ENCODE measurements at places on chromosomes 2 and 18.

DNA sequence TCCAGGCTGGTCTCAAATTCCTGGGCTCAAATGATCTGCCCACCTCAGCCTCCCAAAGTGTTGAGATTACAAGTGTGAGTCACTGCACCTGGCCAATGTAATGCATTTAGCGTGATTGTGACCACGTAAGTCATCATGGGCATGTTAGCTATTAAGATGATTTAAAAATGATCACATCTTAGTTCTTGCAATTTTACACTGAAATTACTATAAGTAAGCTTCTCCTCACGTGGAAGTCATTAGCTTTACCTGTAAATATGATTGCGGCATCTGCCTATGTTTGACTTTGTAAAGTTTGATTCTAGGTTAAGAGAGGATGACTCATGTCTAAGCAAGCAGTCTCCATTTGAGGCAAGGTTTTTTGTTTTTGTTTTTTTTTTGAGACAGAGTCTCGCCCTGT lies 85.5 kb downstream of the PMAIP1 start:
- no peak for DNase-seq

DNA sequence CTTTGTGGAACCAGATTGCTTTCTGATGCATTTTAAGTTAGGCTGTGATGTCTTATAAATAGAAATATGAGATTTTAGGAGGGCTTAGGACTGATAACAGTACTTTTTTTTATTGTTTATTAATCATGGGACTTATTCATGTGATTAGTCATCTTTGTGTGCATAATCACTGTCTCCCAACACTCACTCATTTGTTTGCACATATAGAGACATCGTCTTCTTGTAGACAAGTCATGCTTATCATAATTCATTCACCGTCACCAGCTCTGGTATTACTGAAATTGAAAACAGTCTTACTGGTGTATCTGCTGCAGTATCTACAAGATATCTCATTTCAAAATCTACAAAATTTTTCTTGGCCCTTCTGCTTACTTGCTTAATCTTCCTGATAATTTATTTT lies 45.8 kb downstream of the WDR7 start:
- DNase-seq, result no peak

DNA sequence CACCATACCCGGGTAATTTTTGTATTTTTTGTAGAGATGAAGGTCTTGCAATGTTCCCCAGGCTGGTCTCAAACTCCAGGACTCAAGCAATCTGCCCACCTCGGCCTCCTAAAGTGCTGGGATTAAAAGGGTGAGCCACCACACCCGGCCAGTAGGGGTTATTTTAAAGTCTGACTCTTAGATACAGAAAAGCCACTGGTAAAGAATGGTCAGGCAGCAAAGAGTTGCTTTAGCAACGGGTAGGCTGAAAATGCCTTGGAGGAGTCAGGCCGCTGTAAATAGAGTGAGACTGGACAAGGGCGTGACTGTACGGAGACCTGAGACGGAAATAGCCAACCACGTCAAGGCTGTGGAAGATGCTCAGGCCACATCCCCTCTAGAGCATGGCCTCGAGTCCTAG lies 54.2 kb downstream of the ACKR3 start:
- no peak for DNase-seq

DNA sequence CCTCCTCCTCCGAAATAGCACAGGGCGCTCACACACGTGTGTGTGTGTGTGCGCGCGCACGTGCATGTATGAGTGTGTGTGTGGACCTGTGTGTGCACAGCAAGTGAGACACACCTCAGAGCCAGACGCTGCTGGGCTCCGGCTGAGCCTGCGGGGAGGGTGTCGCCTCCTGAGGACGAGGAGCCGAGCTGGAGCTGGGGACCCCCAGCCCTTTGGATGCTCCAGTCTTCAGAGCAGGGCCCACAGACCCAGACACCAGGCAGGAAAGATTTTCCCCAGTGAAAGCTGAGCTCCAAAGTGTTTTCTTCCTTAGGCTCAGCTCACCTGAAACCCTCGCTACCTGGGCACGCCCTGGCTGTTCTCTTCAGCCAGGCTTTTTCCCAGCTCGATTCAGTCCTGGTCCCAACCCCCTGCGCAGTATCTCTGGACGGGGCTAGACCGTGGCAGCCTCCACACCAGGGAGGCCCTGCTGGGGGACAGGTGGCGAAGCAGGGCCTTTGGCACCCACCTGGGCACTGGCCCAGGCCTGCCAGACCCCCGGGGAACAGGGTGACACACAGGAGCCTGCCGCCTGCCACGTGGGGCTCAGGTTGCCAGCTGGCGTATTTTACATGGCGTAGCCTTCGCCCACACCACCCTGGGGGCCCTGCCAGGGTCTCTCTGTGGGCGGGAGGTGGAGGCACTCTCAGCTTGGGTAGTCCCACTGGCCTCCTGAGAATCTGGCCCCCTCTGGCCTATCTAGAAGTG lies 36.2 kb downstream of the PDIA6 start:
- DNase-seq, result no peak

GRCh38 chr2:2582998-2583545 lies 252.0 kb upstream of the MYT1L start:
- no peak for DNase-seq

GRCh38 chr2:31384351-31384750 lies 30.2 kb downstream of the XDH start:
- no peak for DNase-seq

- no peak for DNase-seq
These were observed 378.7 kb downstream of the RBM43 start for GRCh38 chr2:150882751-150883612.

- DNase-seq, result no peak
These were observed 65.4 kb downstream of the EIF2AK3 start for GRCh38 chr2:88561646-88562388.

DNA sequence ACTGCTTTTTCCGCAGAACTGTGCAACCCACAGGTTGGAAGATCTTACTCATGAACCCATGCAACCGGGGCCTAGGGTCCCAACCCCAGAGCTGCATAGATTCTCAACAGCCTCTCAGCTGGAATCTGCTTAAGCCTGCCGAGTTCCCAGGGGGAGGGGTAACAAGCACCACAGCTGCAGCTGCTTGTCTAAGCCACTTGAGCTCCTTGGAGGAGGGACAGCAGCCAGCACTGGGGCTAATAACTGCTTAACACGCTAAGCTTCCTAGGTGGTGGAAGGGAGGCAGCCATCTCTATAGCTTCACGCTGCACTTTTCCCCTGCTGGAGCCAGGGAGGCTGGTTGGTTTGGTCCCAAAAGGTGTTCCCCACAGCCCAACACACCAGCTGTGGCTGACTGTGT lies 311.6 kb downstream of the DSC3 start:
- no peak for DNase-seq

DNA sequence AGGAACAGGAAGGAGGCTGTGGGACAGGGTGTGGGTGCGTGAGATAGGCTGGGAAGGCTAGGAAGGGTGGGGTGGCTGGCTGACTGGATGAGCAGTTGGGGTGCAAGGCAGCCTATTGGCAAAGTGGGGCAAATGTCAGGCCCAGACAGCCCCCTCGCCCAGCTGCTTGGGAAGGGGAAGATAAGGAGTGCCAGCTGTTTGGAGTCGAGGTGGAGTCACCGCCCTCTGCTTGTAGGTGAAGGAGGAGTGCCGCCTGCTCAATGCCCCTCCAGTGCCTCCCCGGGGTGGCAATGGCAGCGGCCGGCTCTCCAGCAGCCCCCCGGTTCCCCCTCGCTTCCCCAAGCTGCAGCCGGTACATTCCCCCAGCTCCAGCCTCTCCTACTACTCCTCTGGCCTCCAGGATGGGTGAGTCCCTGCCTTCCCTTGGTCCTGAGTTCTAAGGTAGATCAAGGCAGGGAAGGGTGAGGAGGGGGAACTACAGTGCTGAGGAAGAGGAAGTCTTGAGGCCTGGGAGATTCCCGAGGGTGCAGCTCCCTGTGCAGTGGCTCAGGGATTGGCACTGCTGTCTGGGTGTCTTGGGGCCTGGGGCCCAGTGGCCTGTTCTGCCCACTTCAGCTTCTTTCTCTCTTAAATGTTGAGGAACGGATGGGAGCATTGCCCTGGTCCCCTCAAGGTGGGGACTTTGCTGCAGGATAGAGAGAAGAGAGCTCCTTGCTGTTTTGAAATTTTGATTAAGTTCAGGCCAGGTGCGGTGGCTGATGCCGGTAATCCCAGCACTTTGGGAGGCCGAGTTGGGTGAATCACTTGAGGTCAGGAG lies 13.3 kb downstream of the GAREM2 start:
- no peak for DNase-seq

DNA sequence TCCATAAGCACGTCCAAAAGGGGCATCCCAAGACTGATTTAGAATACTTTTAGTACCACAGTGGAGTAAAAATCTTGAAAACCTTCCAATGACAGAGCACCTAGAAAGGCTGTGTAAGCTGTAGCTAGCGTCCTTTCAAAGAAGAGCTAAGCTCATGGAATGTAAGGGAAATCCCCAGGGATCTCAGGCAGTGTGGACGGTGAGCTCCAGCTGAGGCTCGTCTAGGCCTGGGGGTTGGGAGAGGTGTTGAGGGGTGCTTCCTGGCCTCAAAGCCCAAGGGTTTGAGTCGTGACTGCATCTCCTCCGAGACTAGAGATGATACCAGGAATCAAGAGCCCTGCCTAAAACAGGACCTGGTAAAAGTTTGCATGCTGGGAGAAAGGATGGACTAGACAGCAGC lies 7.6 kb downstream of the CTIF start:
- no peak for DNase-seq

All from spinal cord (tissue), 10 donors.